ENCODE measurements at places on chromosomes 11 and 22. TPM values are rescaled to one million over a fixed set of nuclear protein-coding genes. Genes with fewer than 3 reads are reported as not detected.

DNA sequence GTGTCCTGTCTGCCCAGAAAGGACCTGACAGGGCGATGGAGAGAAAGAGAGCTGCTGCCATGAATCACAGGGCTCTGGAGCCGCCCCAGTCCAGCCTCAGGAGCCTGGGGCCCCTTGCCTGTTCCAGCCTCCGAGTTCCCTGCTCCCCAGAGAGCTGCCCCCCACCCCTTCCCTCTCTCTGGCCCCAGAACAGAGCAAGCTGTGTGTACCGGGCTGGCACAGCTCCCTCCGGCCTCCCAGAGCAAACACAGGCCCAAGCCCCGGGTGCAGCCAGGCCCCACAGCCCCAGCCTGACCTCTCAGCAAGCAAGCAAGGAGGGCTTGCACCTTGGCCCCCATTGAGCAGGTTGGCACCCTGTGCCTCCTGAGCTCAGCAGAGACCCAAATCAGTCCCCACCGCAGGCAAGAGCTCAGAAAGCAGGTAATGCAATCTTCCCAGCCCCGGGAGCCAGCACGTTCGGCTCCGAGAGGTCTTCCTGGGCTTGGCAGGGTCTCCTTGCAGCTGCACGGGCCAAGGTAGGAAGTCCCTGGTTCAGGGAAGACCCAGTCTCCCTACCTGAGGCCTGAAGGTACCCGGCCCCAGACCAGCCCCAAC lies 1.4 kb downstream of the PACSIN3 start:
- no peak for DNase-seq

GRCh38 chr11:127601578-127601977 lies 601.0 kb upstream of the KIRREL3 start:
- DNase-seq: no peak

DNA sequence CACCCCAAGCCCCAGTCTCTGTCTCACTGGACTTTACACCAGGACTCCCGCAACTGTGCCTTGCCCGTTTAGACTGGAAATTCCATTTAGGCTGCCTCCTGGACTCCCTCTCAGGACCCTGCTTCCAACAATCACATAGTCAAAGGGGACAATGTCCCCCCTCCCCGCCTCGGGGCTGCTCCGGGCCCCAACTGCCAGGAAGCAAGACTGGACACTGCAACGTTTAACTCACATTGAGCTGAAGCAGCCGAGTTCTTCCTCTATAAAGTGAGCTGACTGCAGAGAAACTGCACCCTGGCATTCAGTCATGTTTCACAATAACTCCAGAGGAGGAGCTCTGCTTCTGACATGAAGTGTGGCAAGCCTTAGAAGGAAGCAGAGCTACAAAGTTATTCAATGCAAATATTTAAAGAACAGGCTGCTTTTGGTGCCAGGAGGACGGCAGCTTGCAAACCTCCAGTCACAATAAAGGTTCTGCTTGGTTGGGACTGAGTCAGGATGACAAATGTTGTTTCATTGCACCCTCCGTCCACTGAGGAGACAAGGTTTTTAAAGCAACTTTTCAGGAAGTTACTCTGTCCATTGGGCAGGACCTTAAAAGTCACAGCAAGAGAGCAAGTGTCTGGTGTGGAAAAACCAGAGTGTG lies 19.9 kb downstream of the PACSIN2 start:
- peak; percentile 76 for DNase-seq

GRCh38 chr11:6655020-6655789 lies 404 bp downstream of the DCHS1 start:
- peak; percentile 78 for DNase-seq

DNA sequence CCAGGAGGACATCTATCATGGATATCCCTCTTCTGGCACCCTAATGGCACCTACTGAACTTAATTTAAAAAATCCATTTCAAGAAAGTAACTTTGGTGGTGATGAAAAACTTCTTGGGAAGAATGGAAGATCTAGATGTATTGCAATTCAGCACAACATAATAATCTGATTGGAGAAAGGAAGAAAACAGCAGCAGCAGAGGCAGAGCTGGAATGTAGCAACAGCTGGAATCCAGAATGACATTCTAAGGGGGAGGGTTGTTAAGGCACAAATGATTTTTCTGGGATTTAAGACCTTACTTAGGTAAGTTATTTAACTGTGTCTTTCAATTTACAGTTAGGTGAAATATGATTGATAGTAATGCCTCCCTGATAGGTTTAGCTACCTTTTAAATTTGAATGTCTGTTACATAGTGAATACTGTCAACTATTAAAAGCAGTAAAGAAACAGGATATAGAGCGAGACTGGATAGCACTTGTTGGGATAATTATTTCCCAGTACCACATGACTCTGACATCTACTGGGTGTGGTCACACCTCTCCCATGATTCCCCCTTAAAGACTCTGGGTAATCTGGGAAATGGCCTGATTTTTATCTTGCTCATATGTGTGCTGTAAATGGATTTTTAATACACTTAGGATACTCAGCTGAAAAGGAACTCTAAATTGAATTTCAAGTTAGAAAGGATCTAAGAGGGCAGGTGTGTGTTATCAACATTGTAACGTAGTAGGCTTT lies 11.7 kb downstream of the CAPRIN1 start:
- DNase-seq: no peak

MEI1 gene
- total RNA-seq: 15.5 TPM

DNA sequence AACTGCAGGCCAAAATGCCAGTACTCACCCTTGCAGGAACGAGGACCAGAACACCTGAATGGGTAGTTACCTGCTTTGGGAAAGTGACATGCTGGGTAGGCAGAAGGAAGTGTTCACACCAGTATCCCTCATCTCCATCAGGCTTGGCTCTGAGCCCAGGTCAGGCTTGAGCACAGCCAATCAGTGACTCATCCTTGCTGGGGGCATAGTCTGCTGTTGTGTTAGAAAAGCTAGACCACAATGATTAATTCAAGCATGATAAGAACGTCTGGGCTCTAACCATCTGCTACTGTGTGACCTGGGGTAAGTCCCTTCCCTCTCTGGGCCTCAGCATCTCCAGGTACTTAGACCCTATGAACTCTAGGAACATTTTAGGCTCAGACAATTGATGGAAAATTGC lies 450.4 kb downstream of the MIAT start:
- peak; percentile 91 for DNase-seq

- no peak for DNase-seq
Measured at GRCh38 chr11:9625728-9626127, 38.1 kb upstream of the SWAP70 start.

CATSPER1 gene
- not detected for total RNA-seq

DNA sequence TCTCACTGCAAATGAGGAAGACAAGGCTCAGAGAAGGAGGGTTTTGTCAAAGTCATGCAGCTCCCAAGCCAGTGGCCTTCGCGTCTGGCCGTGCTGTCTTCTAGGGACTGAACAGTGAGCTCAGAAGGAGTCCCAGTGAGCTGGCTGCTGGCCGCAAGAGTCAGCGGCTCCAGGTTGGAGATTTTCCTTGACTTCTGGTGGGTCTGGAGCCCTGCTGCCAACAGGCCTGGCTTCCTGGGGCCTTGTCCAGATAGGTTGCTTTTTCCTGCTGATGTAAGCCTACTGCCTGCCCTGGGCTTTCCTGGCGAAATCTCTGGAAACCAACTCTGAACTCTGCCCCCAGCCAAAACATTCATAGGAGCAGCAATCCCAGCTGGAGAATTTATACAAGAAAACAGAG lies 272.7 kb upstream of the CADM1 start:
- peak; percentile 69 for DNase-seq

TPBGL gene
- 0.12 TPM for total RNA-seq

GRCh38 chr11:11519184-11519583 lies 102.6 kb downstream of the GALNT18 start:
- DNase-seq: no peak

GRCh38 chr11:76105637-76106036 lies 100.7 kb downstream of the WNT11 start:
- no peak for DNase-seq

- DNase-seq: no peak
Measured at GRCh38 chr11:85884581-85885021, 29.4 kb downstream of the CCDC83 start.

JRKL gene
- 4.2 TPM for total RNA-seq

All from right atrium auricular region (tissue), 2 donors.